ENCODE measurements at places on chromosomes 11 and 22.

GRCh38 chr22:49372111-49372529 is 455.6 kb downstream of the BRD1 start:
- DNase-seq, result no peak

GRCh38 chr11:32392840-32393239 is 42.5 kb downstream of the WT1 start:
- DNase-seq, result no peak

GRCh38 chr11:111406091-111406490 is 27.0 kb upstream of the POU2AF1 start:
- no peak for DNase-seq

DNA sequence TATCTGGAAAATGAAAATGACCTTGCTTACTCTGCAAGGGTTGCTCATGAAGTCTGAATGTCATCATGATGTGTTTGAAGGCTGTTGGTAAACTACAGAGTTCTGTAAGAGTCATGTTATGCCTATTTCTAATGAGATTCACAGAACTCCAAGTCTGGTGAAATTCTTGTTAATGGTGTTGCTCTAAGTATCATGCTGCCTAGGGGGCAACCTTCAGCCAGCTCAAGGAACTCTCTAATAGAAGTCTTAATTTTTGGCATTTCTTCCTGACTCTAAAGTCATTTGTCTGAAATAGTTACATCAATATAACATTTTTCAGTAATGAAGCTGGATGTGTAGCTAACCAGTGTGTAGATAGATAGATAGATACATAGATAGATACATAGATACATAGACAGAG is 302.8 kb downstream of the FAT3 start:
- DNase-seq, result no peak
